Skeletal muscle cell (primary cell): ENCODE measurements at places on chromosomes 2 and 18.

GRCh38 chr2:190831941-190832340, 48.7 kb upstream of the GLS start:
- DNase-seq, result no peak

- DNase-seq, result no peak
These were observed 28.2 kb upstream of the EPAS1 start for GRCh38 chr2:46269001-46269400.

GRCh38 chr2:120771111-120771780, 35.6 kb downstream of the GLI2 start:
- peak; percentile 89 for DNase-seq

- DNase-seq, result no peak
These were observed 41.7 kb downstream of the RIT2 start for GRCh38 chr18:43073771-43074170.

DNA sequence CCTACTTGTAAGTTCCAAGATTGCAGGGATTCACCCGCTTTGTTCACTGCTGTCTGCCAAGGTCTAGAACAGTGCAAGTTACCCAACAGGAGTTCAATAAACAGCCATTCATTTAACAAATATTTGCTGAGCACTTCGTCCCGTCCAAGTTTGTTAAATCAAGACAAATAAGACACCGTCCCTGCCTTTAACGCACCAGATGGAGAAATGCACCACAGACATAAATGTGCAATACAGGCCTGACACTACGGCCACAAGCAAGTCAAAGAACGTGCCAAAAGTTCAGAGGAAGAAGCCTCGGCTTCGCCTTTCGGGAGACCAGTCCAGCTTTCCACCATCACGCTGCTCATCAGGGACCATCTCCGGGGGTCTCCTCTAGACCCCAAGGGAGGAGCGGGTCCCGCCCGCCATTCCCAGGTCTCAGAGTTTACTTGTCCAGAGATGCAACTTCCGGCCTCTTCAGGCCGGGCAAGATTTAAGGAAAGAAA, 429 bp downstream of the C2orf76 start:
- DNase-seq, result no peak
